ENCODE measurements at places on chromosomes 1 and 21.

DNA sequence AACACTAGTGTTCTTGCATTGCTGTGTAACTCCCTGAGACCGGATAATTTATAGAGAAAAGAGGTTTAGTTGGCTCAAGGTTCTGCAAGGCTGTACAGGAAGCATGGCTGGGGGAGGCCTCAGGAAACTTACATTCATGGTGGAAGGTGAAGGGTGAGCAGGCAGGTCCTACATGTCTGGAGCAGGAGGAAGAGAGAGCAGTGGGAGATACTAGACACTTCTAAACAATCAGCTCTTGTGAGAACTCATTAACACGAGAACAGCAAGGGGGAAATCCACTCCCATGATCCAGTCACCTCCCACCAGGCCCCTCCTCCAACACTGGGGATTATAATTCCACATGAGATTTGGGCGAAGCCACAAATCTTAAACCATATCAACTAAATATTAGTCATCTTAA is 30.1 kb downstream of the RNF2 start:
- no peak for DNase-seq

DNA sequence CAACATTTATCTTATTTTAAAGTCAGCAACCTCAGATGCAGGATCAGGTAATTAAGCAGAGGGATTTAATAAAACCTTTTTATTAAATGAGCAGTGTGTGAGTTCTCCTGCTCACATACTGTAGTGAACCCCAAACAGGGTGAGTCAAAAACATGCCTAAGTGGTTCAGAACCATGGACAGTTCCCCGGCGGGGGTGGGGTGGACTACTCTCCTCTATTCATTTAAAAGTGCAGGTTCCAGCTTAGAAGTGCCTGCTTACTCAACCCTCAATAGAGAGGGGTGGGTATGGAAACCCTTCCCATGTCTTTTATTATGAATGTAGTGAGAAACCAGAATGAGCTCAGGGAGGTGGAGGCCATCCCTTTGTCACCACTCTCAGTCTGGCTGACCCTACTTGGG is 397.9 kb downstream of the HHAT start:
- no peak for DNase-seq

DNA sequence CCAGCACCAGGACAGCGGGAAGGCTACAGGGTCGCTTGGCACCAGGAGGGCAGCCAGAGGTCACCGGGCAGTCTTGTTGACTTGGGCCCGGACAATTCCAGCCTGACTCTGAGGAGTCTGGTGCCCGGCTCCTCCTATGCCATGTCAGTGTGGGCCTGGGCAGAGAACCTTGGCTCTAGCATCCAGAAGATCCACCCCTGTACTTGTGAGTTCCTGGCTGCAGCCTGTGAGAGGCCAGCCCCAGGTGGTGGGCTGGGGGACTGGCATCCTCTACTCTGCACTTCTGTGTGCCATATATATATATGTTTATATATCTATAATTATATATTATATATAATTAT is 11.6 kb upstream of the PTPN7 start:
- no peak for DNase-seq

DNA sequence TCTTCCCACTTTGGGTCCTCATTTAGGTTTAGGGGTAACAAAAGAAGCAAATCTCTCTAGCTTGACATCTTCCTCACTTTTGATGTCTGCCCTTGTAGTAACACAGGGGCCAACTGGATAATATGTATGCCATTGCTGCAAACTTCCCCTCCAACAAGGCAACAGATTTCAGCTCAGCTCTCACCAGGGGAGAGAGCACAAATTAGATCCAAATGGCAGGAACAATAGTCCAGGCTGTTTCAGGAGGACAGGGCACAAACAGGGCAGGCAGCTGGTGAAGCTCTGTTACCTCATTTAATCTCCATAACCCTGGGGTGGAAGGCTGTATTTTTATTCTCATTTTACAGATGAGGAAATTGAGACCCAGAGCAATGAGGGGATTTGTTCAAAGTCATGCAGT is 4.3 kb upstream of the PIK3R3 start:
- no peak for DNase-seq

DNA sequence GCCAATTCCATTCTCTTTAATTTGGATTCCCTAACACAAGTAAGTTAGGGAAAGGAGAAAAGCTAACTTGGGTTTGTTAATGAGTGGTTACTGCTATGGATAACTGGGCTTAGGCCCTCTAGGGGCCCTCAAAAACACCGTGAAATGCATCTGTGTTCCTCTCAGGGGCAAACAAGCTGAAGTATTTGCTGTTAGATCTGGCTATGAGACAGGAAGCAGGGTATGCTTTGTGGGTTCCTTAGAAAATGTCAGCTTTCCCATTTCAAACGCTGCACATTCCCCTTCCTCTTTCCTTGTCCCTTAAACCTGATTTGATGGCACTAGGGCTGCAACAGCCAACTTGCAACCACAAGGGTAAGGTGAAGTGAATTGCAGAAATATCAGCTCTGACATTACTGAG is 5.7 kb upstream of the CAP1 start:
- DNase-seq = no peak

GRCh38 chr1:226417830-226418546 is 10.1 kb upstream of the PARP1 start:
- no peak for DNase-seq

DNA sequence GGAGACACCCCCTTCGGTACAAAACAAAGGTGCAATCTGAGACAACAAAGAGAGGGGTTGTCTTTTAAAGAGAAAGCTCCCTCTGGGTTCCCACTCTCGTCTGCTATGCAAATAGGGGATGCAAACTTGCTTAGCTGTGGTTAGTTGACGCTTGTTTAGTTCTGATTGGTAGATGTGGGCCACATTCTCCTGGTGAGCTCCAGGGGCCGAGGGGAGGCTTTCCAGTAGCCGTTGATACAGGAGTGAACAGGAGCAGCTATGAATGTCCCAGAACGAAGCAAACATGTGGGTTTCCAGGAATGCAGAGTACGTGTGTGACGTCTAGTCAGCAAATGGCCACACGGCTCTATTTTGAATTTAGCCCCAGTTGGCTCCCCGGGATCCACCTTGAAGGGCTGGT is 14.7 kb downstream of the TFF2 start:
- no peak for DNase-seq

GRCh38 chr1:208569181-208569580 is 325.0 kb upstream of the PLXNA2 start:
- no peak for DNase-seq

- no peak for DNase-seq
Observed at GRCh38 chr1:87369736-87370478, 41.2 kb downstream of the LMO4 start.

DNA sequence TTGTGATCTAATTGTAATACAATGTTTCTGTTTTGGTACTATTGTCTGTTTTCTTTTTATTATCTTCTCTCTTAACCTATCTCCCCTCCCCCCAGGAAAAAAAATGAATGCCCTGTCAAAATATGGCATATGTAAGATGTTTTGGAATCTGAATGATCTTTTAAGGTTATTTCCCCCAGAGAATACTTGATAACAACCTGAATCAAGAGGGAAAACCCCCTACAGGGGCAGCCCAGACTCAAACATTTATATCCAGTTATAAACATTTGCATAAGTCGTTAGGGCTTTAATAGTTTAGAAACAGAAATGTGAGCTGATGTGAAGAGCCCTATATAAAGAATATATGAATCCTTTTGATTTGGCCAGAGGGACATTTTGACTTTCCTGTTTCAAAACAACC is 169.5 kb downstream of the VAV3 start:
- DNase-seq = no peak

DNA sequence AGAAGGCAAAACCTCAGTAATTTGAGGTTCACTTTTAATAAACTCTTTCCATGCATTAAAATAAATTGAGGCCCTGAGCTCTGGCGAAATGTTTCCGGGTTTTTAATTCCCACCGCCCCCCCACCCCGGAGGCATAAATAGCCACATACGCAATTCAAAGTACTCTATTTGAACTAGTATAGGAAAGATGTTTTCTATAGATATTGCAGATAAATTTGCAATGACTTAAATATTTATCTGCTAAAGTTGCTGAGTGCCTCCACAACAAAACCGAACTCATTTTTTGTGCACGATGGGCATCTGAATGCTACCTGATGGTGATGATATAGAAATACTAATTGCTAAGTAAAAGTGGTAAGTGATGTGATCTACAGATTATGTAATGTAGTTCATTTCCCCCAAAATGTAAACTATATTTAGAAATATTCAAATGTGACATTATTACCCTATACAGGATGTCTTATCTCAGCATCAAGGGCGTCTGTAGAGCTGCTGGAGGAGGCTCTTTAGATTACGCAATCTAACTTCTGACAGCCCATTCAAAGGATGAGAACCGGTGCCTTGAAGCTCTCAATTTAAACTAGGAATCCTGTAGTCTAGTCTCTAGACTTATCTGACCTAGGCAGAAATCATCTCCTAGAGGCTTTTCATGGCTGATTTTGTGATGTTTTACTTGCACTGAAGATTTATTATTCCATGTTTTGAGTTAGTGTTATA is 8.5 kb downstream of the IRF2BP2 start:
- DNase-seq = no peak

GRCh38 chr1:56644064-56644918 is 823 bp upstream of the PRKAA2 start:
- DNase-seq = no peak

DNA sequence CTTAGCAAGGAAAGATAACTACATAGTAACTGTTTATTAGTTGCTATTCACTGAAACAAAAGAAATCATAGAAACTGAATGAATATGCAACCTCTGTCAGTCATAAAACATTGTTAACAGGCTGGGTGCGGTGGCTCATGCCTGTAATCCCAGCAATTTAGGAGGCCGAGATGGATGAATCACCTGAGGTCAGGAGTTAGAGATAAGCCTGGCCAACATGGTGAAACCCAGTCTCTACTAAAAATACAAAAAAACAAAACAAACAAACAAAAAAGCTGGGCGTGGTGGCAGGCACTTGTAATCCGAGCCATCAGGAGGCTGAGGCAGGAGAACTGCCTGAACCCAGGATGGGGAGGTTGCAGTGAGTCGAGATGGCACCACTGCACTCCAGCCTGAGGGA is 44.1 kb downstream of the CRB1 start:
- DNase-seq = no peak

GRCh38 chr1:82455342-82455741 is 654.6 kb downstream of the ADGRL2 start:
- no peak for DNase-seq

DNA sequence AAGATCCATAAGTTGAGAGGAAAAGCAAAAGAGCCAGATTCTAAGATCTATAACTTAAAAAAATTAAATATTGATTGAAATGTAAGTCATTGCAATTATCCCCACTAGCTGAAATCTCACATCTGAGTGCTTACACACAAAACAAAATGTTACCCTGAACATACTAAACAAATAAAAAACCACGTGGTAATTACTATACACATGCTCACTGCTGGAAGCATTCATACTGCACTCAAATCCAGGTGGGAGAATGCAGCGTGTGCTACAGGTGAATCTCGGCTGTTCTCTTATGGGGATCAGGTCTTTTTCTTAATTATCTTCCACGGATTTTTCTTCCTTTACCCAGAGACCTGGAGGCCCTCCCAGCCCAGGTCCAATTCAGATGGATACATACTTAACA is 74.3 kb downstream of the SDC3 start:
- no peak for DNase-seq

All from bone marrow (tissue), 2 donors.